NCI-H1092 (cell line): ENCODE measurements at places on chromosomes 3 and 15.

- DNase-seq, result no peak
These were observed 271.5 kb downstream of the TLE3 start for GRCh38 chr15:69825941-69826818.

DNA sequence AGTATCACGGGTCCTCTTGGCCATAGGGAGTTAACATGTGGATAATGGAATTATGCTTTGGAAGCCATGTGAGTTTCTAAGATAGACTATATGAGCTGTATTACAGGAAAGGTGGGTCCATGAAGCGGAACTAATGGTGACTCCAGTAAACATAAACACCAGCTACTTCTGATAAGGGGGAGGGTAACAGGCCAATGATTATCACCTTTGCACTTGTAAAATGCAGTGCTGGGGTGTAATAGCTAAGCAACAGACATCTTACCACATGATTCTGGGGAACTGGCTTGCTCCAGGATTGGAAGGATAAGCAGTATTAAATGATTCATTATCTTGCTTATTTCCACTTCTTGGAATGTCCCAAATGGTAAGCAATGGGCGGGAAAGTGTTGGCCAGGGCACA lies 61.4 kb upstream of the CD47 start:
- DNase-seq, result no peak

DNA sequence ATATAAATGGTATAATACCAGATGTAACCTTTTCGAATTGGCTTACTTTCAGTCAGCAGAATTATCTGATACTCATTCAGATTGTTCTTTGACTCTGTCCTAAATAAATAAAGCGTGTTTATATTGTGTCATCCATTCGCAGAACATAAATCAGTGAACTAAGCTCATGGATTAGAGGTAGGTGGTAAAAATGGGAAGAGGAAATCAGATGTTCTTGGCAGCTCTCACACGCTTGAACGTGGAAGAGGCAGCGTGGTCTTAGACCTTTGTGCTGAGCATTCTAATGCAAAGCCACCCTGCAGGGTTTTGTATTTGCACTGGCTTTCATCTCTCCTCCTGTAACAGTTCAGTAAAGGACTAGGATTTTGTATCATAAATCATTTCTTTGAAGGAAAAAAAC lies 441.4 kb downstream of the GABRG3 start:
- DNase-seq, result peak; percentile 27

DNA sequence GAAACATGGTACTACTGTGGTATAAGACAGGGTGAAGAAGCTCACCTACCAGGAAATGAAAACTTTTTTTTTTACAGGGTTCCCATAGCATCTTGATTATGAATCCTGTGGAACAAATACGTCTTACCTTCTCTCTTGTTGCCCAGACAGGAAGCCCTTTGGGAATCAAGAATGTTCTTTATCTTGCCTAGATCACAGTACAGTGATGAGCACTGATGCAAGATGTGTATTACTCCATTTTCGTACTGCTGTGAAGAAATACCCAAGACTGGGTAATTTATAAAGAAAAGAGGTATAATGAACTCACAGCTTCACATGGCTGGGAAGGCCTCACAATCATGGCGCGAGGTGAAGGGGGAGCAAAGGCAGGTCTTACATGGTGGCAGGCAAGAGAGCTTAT lies 281.3 kb downstream of the UBE2E2 start:
- no peak for DNase-seq

DNA sequence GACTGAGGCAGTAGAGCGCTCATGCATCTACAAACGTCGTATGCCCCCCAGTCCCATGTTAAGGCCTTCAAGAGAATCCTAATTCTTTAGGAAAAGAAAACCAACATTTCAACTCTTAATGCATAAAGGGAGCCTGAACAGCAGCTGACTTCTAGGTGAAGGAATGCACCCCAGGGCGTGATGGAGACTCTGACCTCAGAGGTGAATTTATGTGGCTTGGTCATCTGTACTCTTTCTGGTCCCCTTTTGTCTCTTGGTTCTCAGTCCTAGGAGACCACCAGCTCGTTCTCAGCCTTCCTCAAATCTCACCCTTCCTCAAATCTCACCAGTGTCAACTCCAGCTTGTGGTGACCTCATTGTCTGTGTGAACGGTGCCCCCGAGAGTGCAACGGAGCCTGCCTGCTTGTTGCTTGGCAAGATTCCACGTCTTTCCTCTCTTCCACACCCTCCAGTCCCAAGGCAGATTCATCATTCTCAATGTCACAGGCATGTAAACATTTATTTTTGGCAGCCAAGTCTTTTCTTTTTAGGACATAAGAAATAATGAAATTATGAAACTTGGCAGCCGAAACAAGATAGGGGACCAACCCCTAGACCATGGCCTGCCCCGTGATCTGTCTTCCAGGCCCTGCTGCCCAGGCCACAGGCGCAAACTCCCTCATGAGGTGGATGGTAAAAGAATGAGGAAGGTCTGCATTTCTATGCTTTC lies 166.2 kb downstream of the ADAMTS17 start:
- no peak for DNase-seq

DNA sequence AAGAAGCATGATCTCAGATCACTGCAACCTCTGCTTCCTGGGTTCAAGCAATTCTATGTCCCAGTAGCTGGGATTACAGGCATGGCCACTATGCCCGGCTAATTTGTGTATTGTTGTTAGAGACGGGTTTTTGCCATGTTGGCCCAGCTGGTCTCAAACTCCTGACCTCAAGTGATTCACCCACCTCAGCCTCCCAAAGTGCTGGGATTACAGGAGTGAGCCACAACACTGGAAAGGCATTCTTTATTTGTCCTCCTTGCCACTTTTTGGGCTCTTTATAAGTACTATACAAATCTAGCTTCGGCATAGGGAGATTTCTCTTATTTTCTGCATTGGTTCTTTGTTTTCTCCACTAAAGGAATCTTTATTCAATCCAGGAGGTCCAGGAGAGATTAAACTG lies 18.6 kb downstream of the CMTM8 start:
- DNase-seq, result no peak

DNA sequence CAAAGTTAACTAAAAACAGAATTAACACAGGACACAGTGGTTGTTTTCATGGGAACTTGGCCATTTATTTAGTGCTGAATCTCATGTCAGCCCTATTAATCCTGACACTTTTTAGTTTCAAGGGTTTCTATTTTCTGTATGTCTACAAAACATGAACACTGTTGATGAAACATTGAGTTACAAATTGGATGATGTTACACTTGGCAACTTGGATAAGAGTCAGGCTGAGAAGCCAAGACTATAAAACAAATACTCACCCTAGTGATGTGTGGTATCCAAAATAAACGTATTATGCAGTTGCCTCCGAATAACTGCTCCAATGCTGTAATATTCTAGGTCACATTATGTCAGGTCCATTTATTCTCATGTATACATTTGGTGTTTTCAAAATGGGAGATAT lies 349.6 kb downstream of the ZIC1 start:
- no peak for DNase-seq

GRCh38 chr3:27681249-27681748 lies 40.8 kb downstream of the EOMES start:
- DNase-seq, result no peak
